D341Med (cell line): ENCODE measurements at places on chromosomes 2 and 18.

DNA sequence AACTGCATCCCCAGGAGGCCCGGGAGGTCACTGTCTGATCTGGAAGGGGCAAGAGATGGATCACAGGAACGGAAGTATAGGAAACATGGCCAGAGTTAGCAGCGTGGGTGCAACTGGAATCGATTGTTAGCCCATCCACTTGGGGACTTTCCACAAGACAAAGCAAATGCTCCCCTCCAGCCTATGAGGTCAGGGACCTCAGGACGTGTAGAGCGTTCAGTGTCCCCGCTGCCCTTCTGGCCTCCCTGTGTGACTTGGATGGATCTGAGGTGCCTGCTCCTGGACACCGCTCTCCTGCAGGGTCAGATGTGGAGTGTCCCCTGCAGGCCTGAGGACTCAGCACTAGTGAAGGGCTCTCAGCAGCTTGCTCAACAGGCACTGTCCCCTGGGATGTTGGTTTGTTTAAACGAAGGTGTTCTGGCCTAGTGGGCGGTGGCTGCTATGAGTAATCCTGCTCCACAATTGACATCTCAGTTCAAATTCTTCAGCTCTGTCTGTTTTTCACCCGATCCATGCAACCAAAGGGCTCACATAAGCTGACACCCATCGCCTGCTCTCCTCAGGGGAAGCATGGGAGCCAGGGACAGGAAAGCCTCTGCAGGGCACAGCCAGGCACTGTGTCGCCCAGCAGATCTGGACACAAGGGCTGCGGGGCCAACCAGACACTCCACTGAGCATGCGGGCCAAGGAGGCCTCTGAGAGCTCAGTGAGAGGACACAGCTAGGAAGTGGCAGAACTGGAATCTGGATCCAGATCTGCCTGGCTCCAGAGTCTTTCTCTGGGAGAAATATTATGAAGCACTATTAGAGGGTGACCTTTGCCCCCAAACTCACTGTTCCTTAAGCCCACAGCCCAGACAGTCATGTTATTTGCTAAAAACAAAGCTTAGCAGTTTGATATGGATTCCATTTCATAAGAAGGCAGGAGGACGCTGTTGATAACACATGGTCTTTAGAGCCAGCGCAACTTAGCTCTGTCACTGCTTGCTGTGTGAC lies 78.5 kb downstream of the RHOB start:
- DNase-seq, result no peak

GRCh38 chr2:146652311-146652710 lies 1192.5 kb upstream of the ACVR2A start:
- DNase-seq, result no peak

GRCh38 chr2:231727621-231728020 lies 19.3 kb downstream of the PTMA start:
- DNase-seq, result no peak

DNA sequence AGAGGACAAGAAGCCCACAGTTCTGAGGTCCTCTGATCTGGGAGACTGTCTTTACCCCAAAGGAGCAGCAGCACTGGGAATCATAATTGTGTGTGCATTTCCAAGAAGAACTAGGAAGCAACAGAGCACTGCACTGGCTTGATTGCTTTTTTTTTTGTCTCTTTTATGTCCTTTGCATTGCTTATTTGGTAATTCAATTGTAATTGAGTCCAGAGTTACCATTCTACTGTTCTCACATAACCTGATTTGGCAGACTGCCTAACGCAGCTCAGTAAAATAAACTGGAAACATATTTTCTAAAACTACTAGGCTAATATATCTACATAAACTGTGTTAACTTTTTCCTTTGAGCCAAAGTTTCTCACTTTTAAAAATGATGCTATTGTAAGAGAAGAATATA lies 190.3 kb upstream of the SLC8A1 start:
- no peak for DNase-seq

DNA sequence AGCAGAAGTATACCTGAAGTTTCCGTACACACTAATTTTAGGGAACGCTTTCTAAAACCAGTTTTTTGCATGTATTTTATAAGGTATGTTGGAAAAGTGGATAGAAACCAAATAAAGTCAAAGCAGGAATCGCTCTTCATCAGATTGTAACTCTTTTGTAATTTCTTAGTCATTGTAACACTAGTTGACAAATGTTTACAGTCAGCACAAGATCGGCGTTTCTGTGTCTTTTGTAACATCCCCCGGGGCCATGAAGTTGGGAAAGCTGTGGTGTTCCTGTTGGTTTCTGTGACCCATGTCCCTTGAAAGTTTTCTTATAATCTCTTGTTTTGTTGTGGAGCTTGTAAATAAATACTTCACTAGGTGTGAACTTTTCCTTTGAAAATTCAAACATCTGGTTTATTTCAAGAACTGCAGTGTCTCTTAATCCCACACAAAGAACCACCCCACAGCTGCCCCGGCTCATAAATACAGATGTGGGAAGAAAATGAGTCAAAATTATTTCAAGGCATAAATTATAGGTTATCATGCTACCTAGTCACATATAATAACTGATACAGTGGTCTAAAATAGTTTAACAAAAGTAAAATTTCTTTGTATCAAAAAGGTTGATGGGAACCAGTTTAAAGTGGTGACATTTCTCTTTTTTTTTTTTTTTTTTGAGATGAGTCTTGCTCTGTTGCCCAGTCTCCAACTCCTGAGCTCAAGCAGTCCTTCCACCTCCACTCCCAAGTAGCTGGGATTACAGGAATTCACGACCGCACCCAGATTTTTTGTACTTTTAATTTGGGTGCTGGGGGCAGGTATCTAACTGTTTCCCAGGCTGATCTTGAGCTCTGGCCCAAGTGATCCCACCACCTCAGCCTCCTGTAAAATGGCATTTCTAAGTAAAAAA lies 751 bp upstream of the NMI start:
- DNase-seq, result no peak

DNA sequence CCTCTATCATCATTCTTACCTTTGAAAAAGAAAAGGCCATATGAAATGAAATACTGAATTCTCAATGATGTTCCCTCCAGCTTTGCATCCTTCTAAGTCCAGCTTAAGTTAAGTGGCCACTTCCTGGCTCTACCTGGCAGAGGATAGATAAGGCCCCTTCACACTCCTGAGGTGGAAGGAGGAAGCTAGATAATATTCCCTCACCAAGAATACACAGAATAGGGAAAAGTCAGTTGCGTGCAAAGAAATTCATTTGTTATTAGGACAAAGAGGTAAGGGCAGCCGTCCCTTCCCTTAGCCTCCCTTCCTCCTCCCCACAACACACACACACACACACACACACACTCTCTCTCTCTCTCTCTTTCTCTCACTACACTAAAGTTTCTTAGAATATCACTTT lies 37.5 kb downstream of the OLA1 start:
- DNase-seq, result no peak

- DNase-seq, result peak; percentile 63
Observed at GRCh38 chr18:765764-766549, 46.1 kb downstream of the YES1 start.

DNA sequence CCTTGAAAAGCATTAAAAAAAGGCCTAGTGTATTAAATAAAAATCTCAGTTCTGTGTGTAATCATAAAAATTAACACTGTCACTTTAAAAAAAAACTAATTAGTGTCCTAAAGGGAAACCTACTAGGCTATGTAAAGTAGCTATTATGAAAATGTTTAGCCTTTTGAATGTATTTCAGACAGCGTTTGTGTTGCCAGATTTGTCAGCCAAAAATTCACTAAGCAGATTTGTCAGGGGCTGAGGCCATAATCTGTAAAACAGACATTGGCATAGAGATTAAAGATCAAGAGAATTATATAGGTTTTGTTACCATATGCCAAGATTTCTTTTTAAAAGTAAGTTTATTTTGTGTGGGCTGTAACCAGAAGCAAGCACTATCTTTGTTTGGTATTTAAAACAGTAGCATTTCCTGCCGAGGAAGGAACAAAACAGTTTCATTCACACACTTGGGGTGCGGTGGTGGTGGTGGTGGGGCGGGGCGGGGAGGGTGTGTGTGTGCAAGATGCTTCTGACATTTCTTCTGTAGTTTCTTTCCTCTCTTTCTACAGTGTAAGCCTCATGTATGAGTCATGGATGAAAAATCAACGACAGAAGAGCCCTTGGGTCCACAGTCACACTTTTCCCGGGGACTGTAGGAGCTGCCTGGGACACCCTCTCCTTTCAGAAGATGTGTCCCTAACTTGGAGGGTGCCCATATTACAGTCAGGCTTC lies 328.5 kb upstream of the FANCL start:
- peak; percentile 38 for DNase-seq

DNA sequence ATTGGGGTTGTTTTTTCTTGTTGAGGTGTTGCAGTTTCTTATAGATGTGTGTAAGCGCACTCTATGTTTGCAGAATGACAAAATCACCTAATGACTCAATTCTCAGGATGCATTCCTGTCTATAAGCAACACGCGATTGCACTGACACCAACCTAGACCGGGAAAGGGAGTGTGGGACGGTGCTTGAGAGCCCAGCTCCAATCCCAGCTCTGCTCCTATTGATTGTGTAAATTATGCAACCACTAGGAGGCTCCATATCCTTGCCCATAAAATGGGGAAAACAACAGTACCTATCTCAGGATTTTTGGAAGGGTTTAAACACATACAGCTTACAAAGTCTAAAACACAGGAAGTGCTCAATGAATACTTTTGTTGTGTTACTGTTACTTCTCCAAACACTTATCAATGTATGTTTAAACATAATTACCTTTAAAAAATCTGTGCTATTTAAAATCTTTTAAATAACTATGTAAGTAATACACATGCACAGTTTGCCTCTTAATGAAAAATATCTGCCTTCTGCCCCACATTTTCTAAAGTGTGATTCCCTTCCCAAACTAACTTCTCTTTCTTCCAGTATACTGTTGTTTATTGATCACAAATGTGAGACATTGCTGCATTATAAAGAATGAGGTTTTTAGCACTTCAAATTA lies 132.5 kb downstream of the SPHKAP start:
- peak; percentile 55 for DNase-seq

- DNase-seq, result no peak
Observed at GRCh38 chr18:57953883-57954282, 90.1 kb upstream of the NEDD4L start.

GRCh38 chr2:888211-888801 lies 62.3 kb upstream of the SNTG2 start:
- DNase-seq, result no peak

- DNase-seq, result no peak
Observed at GRCh38 chr2:32358111-32358482, 1.3 kb downstream of the BIRC6 start.

- no peak for DNase-seq
Observed at GRCh38 chr2:149291881-149292280, 38.5 kb upstream of the LYPD6 start.
